Cardiac septum (tissue), 1 donor: ENCODE measurements at places on chromosomes 5 and 9.

- no peak for DNase-seq
These were observed 272.0 kb upstream of the ACTBL2 start for GRCh38 chr5:57754616-57755015.

DNA sequence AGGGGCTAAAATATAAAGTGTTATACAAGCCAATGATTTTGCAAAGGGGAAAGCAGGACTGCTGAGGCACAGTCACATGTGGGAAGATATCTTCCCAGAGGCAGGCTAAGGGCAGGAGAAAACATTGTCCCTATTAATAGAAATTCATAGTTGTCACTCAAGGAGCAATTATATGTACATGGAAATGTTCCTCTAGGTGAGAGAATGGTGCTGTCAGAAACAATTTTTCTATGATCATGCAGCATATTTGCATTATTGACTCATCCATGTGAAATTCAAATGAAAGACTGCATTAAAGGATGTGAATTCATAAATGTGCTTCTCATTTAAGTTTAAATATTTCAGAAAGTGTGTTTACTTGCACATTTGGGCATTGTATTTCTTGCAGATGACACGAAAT lies 775.9 kb upstream of the CDH9 start:
- DNase-seq, result no peak

DNA sequence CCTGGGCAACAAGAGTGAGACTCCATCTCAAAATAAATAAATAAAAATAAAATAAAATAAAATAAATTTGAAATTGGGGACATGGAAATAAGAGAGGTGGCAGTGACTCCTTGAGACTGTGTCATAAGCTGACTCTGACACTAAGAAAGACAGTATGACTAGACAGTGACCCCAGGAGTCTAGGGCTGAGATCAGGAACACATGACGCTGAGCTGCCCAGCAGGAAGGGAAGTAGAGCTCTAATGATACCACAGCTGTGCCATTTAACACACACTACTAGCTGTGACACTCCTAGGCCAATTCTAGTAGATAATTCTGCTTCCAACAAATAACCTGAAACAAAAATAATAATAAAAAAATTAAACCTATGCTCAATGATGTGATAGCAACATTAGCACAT lies 293.0 kb downstream of the SEC61B start:
- no peak for DNase-seq

DNA sequence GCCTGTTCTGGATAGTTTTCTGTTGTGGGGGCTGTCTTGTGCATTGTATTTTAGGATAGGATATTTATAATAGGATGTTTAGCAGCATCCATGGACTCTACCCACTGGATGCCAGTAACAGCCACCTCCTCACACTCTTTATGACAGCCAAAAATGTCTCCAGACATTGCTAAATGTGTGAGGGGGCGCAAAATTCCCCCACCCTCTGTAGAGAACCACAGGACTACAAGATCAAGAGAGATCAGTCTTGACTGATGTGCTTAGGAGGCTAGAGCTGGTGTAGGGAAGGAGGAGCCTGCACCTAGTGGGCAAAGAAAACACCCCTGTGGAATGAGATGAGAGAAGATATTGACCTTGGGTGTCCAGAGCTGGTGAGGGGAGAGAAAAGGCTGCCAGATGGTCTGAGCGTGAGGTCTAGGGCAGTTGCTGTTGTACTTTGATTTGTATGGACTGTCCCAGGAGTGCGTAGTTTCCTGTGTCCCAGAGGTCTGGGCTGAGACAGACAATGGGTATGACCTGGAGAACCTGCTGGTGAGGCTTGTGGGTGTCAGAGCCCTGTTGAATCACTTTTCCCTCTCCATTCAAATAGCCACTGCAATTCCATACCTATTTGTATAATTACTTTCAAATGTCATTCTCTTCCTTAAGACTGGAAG lies 16.3 kb downstream of the DAPK1 start:
- no peak for DNase-seq

- peak; percentile 79 for DNase-seq
These were observed 1.2 kb downstream of the CDKN2B-AS1 start for GRCh38 chr9:21995666-21996398.

DNA sequence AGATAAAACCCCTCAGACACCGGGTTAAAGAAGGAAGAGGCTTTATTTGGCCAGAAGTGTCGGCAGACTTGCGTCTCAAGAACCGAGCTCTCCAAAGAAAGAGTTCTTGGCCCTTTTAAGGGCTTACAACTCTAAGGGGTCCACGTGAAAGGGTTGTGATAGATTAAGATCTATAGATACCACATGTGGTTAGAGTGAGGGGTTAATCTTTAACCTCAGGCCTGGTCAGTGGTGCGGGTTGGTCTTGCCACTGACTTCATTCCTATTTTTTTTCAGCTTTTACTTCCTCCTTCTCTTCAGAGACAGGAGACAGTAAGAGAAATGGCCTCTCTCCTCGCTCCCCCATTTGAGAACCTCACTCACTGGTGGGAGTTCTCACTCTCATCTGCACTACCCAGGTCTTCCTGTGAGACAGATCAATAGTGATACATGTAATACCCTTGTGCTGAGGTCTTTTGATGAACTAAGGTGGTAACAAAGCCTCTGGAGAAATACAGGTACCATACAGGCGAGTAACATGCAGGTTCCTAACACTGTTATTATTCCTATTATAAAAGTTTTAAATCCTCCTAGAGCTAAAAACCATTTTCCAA lies 52.4 kb upstream of the COX7C start:
- no peak for DNase-seq

DNA sequence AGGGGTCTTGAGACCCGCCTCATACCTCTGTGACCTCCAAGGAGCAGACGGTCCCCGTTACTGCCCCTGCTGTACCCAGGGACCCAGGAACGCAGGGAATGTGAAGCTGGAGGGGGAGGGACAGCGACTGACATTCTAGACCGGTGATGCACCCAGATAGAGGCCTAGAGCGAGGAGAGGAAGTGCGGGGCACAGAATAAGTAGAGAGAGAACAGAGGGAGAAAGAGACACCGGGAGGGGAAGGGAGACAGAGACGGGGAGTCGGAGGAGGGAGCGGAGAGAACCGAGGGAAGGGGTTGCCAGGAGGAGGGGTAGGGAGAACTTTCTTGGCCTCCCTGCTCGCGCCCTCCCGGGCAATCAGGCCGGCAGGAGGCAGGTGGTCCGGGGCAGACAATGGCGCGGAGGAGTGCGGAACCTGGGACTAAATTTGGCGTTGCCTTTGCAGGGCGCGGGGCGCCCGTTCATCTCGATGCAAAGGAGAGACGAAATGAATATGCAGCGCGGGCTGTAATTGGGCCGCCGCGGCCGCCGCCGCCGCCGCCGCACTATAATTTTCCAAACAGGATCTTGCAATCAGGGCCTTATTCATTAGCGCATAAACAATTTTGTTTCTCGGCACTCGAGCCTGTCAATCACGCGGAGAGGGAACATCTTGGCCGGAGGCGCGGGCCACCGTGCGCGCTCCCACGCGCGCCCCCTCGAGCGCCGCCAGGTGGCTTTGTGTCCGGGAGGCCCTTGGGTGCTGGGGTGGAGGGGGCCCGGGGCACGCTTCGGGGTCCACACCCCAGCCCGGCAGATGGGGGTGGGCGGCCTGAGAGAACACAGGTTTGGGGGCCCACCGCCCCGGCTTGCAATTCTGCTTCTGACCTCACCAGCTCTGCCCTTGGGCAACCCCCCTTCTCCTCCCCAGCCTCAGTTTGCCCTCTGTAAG lies 33.0 kb downstream of the NDUFA8 start:
- DNase-seq, result no peak

- peak; percentile 65 for DNase-seq
These were observed 79.9 kb upstream of the FBXW11 start for GRCh38 chr5:172086194-172086975.

GRCh38 chr9:136023410-136024225 lies 62.4 kb upstream of the UBAC1 start:
- peak; percentile 77 for DNase-seq

GRCh38 chr9:108272349-108272899 lies 583.4 kb downstream of the ACTL7B start:
- no peak for DNase-seq

DNA sequence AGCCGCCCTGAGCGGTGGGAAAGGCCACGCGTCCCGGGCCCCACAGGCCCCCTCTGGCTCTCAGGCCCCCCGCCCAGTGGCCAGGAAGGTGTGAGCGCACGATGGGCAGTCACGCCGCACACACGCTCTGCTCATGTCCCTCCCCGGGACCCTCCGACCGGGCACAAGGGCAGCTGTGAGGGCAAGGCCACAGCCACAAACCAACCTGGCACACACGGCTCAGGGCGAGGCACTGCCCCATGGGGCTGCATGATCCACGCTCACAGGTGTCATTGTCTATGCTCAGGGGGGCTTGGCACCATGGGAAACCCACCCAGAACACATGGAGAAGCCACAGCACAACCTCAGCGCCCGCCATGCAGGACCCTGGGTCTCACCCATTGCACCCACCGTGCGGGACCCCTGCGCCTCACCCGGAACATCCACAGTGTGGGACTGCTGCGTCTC lies 51.3 kb downstream of the SLC12A7 start:
- DNase-seq, result no peak

GRCh38 chr9:37622462-37622861 lies 28.3 kb upstream of the FRMPD1 start:
- DNase-seq, result no peak

DNA sequence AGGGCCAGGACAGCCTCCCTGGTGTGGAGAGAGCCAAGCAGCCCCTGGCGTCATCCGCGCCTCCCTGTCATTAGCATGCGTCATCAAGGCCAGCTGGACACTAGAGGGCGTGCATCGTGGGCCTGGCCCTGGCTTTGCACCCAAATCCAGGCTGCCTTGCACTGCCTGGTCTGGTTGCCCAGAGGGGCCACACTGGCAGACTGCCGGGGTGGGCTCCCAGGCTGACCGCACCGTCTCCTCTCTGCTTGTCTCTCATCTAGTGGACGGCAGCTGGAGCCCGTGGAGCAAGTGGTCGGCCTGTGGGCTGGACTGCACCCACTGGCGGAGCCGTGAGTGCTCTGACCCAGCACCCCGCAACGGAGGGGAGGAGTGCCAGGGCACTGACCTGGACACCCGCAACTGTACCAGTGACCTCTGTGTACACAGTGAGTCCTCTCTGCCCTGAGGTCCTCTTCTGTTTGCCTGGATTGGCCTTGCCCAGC lies 29.0 kb downstream of the HK3 start:
- no peak for DNase-seq

DNA sequence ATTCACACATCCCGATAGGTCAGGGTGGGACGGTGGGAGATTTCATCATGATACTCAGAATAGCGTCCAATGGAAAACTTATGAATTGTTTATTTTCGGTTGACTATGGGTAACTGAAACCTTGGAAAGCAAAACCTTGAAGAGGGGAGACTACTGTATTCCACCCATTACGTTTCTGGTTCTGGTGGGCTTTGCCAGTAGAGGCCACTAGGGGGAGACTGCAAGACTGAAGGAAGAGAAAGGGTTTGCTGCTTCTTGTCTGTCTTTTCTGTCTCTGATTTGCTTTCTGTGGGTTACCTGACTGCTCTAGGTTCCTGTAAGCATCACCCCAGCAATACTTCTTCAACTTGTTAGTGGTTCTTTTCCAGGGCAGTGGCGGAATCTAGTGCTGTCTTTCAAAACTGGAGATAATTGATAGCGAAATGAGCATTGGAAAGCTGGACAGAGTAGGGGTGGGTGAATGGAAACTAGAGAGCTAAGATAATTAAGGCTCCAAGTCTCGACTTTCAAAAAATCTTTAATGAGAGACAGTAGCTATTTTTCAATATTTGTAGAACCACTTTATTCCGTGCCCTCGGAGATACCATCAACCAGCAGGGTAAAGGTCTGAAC lies 27.0 kb downstream of the GRIN3A start:
- DNase-seq, result no peak

DNA sequence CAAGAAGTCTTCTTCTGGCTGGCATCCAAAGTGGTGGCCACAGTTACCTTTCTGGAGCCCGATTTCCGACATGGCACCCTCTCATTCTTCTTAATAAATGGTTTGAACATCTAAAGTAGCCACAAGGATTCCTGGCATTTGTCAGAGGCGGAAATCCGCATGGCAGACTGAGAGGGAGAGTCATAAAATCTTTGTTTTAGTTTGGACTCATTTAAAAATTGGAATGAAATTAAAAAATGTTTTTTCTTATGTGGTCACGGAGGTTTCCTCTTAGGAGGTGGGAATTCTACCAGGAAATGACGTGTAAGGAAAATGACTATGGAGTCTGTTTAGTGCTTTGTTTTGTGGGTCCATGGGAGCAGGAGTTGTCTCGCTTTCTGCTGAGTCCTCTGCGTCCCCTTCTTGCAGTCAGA lies 133.0 kb upstream of the PTCH1 start:
- DNase-seq, result peak; percentile 15

DNA sequence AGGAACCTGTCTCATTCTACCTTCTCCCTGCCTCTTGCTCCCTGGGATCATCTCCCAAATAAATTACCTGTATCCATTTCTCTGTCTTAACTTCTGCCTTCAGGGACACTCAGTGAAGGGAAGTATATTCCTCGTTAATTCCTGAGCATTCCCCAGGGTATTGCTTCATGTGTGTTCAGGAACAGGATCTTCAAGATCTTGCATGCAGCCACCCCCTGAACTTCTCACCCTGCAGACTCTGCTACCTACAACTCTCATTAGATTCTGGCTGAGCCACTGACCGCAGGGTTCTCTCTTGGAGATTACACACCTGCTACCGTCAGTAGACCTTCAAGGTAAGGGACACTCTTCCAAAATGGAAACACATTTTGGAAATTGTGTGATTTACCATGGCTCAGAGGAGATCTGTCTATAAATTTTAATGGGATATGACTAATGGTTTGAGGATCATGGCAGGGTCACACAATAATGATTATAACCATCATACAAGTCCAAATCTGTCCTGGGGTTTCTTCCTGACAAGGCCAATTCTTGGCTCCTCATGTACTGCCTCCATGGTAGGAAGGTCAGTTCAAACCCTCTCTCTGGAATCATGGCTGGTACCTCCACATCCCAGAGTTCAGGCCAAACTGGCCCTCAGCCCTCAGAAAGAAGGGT lies 38.9 kb upstream of the UGCG start:
- DNase-seq, result no peak

DNA sequence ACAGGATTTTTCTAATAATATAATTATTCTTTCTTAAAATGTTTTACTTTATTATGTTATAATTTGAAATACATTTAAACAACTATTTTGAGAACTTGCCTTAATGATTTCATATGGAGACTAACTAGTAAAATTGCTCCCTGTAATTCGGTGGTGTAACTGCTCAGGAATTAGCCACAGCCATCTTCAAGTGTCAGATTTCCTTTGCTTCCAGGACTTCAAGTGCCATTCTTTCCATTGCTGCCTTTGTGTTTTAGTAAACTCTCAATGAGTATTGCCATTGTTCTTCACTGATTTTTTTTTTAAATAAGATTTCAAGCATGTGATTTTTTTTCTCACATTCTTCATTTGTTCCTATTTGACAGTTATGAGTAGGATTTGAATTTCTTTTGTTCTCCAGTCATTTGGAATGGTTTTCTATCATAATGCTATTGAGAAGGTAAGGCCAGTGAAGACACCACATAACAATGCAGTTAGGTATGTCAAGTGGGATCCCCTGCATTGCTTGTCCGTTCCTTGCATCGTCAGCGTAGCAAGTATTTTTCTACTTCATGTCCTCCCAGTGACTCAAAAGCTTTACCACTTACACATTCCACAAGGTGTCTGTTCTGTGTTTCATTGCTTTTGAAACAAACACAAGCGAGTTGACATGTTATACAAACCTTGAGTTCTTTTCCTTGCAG lies 83.7 kb downstream of the LNPEP start:
- DNase-seq, result no peak

- DNase-seq, result no peak
These were observed 63.7 kb upstream of the CCDC112 start for GRCh38 chr5:115360046-115360685.
